A549 treated with Hydrocortisone at 1 μM for 4 hours (cell line): ENCODE measurements at places on chromosomes 4 and X. TPM values are rescaled to one million over a fixed set of nuclear protein-coding genes. Genes with fewer than 3 reads are reported as not detected.

CCKAR gene
- not detected in 5 replicates for total RNA-seq

SERPINA7 gene
- total RNA-seq: not detected in 5 replicates

FGF5 gene
- 0.05 to 0.32 TPM (median 0.15 TPM) in 5 replicates for total RNA-seq

AREG gene
- 26.1 to 32.1 TPM (median 28.2 TPM) in 5 replicates for total RNA-seq
